ENCODE measurements at places on chromosomes 12 and 14.

DNA sequence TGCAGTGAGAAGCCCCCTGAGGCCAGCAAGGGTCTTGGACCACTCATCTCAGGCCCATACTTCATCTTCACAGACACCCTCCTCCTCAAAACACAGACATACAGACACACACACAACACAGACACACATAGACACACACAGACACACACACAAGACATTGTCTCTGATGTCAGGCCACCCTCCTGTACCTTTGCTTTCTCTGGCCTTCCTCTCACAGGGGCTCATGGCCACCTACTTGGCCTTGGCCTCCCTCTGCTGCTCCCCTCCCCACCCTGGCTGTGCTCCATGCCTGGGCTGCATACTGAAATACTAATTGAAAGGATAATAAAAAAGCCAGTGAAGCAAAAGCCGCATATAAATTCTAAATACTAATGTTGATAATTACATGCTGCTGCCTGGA lies 1.6 kb upstream of the SYNDIG1L start:
- no peak for DNase-seq

DNA sequence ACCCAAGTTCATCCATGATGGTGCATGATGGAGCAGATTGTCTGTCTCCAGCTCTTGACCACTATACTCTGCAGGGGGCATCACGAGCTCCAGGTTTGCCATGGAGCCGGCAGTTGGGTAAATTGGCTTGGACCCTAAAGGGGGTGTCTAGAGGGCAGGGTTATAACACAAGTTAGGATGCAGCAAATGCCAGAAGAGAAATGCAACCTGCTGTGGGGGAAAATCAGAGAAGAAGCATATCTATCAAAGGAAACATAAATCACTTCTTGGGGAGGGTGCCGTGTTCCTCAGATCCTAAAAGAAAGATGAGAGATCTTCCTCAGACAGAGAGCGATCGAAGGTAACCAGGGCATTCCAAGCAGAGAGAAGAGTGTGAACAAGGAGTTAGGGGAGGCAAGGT lies 334.9 kb downstream of the C12orf75 start:
- no peak for DNase-seq

GRCh38 chr14:94370524-94370910 lies 17.9 kb downstream of the SERPINA1 start:
- DNase-seq: no peak

- no peak for DNase-seq
Observed at GRCh38 chr12:128796439-128797118, 27.2 kb downstream of the SLC15A4 start.

- no peak for DNase-seq
Observed at GRCh38 chr12:49309386-49309785, 13.7 kb upstream of the TROAP start.

DNA sequence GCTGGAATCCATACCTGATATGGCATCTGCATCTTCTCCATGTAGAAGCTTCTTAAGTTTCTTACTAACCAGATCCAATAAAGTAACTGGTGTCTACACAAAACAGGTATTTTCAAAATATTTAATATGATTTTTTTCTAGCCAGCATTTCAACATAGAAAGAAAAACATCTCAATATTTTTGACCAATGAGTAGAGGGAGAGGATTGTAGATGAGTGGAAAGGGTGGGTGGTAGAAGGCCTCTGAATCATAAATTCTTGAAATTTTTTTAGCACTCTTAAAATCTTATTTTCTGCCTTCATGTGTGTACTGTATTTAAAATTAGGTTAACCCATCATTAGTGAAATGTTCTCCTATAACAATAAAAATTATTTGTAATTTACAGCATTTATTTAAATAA lies 18.0 kb downstream of the DEPDC4 start:
- no peak for DNase-seq

- no peak for DNase-seq
Observed at GRCh38 chr14:104115691-104116287, 22.6 kb upstream of the KIF26A start.

DNA sequence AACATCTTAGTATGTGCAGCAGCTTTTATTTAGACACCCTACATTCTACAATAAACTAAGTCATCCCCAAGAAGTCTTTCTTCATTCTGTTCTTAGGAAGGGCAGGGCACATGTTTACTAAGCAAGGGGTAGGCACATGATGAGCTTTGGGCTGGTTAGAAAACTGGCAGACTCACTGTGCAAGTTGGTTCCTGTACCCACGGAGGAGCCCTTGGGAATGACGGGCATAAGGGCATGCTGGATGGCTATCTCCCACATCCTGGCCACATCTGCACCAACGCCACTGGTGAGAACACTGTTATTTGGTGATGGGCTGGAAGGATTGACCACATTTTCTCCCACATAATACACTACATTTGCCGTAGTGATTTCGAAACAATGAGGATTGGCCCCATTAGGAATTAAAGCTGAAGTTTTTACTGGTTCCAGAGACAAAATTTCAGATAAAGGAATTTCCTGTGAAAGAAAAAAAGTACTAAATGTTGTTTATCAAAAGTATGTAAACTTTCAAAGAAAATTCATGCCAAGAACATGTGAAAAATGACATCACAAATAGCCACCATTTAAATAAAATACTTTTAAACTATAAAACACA lies 297.0 kb downstream of the PRKD1 start:
- DNase-seq: no peak

DNA sequence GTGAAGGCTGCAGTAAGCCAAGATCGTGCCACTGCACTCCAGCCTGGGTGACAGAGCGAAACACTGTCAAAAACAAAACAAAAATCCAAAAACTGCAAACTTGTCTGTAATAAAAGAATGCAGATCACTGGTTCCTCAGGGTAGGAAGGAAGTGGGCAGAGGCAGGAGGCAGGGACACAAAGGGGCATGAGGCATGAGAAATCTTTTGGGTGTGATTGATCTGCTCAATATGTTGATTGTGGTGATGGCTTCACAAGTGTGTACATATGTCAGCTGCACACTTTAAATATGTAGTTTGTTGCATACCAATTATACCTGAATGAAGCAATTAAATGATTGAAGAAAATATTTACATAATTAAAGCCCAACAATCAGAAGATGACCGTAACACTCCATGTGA lies 117.6 kb downstream of the CMAS start:
- DNase-seq: no peak

DNA sequence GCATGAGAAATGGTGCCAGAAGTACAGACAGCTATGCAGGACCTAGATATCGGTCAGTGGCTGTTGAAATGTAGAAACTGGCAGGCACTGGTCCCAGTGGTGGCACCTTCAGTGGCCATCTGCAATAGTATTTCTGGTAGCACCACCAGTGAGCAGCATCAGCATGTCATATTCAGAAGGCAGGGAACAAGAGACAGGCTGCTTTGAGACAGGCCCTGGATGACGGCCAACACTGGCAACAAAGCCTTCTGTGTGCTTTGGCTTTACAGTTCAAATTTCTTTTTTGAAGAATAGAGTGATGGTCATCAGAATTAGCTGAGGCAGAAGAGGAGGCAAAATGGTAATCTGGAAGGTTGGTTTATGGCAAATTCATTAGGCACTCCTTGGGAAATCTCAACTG lies 273.4 kb upstream of the SLC16A7 start:
- no peak for DNase-seq

GRCh38 chr14:36751106-36751505 lies 89.4 kb downstream of the PAX9 start:
- no peak for DNase-seq

- peak; percentile 6 for DNase-seq
Observed at GRCh38 chr12:71746974-71747611, 7.6 kb upstream of the RAB21 start.

GRCh38 chr14:103728141-103728540 lies 12.5 kb downstream of the ZFYVE21 start:
- no peak for DNase-seq

DNA sequence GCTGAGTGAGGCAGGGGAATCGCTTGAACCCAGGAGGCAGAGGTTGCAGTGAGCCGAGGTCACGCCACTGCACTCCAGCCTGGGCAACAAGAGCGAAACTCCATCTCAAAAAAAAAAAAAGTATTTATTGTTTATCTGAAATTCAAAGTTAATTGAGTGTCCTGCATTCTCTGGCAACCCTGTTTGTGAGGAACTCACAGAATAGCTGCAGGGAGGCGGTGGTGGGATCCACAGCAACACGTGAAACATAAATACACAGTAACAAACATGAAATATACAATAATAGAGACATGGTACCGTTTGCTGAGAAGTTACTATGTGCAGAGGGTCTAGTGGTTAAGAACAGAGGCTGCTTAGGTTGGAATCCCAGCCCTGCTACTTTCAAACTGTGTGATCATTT lies 43.7 kb upstream of the RFLNA start:
- no peak for DNase-seq

DNA sequence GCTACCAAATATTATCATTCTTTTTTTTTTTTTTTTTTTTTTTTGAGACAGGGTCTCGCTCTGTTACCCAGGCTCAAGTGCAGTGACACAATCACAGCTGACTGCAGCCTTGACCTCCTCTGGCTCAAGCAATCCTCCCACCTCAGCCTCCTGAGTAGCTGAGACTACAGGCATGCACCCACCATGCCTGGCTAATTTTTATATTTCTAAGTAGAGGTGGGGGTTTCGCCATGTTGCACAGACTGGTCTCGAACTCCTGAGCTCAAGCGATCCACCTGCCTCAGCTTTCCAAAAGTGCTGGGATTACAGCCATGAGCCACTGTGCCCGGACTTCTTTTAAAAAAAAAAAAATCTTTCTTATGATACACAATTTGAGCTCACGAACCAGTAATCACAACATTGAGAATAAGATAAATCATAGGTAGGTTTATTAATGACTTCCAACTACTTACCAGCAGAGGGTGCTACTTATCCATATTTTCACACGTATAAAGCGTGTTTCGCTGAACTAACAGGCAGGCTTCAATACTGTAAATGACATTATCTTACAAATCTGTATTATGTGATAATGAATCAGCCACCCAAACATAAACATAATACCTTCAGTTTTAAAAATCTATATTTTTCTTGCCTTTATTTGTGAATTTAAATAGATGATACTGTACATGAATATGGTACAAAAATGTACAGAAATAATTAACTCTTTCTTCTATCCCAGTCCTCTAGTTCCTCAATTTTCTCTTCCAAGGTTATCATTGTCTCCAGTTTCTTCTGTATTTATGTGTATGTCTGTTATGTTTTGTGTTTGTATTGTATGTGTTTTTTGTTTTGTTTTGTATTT lies 42.5 kb upstream of the BCAT1 start:
- DNase-seq: no peak

GRCh38 chr12:89909753-89910152 lies 201.1 kb upstream of the ATP2B1 start:
- DNase-seq: no peak

DNA sequence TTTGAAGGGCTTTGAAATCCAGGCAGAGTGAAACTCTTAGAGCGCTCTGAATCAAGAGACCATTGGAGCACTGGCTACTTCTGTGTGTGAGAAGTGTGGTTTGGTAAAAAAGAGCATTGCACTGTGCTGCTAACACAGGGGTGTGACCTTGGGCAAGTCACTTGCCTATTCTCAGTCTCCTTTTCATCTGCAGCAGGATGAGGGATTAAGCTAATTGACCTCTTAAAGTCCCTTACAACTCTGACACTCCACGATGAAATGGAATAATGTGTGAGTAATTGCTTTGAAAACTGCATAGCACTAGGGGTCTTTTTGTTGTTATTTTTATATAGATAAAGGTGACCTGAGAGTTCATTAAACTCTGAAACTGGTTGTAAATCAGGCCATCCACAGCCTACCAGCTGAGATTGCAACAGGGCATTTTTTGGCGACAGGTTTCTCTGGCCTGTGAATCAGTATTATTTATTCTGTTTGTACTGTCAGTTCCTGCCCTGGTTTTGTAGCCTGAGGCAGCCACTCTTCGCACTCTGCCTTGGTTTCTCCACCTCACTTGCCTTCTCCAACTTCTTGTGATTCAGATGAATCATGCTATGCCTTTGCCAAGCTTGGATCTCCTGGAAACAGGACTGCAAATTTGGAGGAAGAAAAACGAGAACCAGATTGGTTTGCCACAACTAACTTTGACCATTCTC lies 159.9 kb upstream of the PARP11 start:
- no peak for DNase-seq

DNA sequence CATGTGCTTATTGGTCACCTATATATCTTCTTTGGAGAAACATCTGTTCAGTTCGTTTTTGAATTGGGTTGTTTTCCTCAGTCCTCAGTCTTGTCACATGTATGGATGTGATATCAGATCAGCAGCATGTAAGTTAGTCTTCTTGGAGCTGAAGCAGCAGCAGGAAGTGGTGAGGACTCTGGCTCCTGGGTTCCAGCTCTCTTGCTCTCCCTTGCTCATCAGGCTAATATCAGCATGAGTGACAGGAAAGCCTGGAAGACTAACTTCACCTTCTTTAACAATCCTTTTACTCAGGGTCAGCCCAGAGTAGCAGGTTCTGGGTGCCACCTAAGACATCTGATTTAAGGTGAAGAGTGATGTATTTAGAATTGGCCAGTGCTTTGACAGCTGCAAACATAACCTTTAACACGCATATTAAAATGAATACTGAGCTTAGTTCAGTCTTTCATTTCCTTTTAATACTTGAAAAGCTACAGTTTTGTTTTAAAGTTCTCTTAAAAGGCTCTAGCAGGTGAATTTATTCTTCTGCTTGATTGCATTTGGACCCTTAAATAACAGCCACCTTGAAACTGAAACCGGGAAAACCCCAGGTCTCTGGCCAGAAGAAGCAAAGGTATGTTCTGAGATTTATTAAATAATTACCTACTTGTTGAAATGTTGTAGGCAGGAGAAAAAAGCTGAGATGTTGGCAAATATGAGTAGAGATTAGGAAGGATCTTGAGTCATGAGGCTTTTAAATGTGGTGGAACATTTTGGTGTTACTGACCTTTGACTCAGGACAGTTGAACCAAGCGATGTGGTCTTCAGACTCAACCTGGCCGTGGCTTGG lies 54.3 kb downstream of the DRAM1 start:
- DNase-seq: no peak

GRCh38 chr14:56196274-56196673 lies 78.1 kb downstream of the PELI2 start:
- DNase-seq: no peak

GRCh38 chr12:127677537-127678131 lies 589.3 kb upstream of the TMEM132C start:
- no peak for DNase-seq

- no peak for DNase-seq
Observed at GRCh38 chr12:12079291-12079690, 8.6 kb downstream of the BCL2L14 start.

DNA sequence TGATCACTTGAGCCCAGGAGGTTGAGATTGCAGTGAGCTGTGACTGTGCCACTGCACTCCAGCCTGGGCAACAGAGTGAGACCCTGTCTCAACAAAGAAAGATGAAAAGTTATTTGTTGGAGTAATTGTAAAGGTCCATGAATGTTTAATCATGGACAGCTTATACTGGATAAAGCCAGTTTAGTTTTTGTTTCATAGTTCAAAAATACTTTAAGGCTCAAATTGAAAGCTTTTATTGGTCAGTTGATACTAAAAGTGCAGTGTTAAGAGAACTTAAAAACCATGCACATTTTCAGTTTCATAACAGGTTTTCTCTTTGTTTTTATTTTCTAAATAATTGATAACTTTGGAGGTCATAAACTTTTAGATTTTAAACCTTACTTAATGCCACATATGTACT lies 108.4 kb downstream of the MON2 start:
- no peak for DNase-seq

- DNase-seq: no peak
Observed at GRCh38 chr12:7058163-7058845, 2.2 kb upstream of the C1S start.

GRCh38 chr12:69985656-69986055 lies 160.6 kb downstream of the MYRFL start:
- no peak for DNase-seq

All from effector CD8-positive, alpha-beta T cell (primary cell).